HCT116 (cell line): ENCODE measurements at places on chromosomes 16 and 17. TPM values are rescaled to one million over a fixed set of nuclear protein-coding genes. Genes with fewer than 3 reads are reported as not detected.

GRCh38 chr17:81417049-81417878 is 22.0 kb downstream of the BAHCC1 start:
- no peaks in the 10 kb centered on the region for H3K27me3 ChIP-seq
- H3K4me3 ChIP-seq = no peak overlapping the region
- peaks cover 63% of the 10 kb centered on the region for H3K4me1 ChIP-seq

The SHBG gene
- not detected for total RNA-seq

GRCh38 chr16:2933701-2934100 is 22.0 kb downstream of the FLYWCH1 start:
- no peaks in the 10 kb centered on the region for H3K4me1 ChIP-seq
- no peak for DNase-seq
- no peak overlapping the region for H3K27ac ChIP-seq
- H3K27me3 ChIP-seq = no peaks in the 10 kb centered on the region
- H3K4me3 ChIP-seq = no peak overlapping the region
- no peaks in the 10 kb centered on the region; the same call in 1 of the 2 replicates for H3K36me3 ChIP-seq

GRCh38 chr17:75288770-75289114 is 491 bp downstream of the SLC25A19 start:
- H3K27me3 ChIP-seq = no peaks in the 10 kb centered on the region
- H3K4me3 ChIP-seq = peak overlapping the region; percentile 98
- peaks cover 10% of the 10 kb centered on the region for H3K4me1 ChIP-seq
- H3K36me3 ChIP-seq = peaks cover 7% of the 10 kb centered on the region

The NACA2 gene
- total RNA-seq = not detected

DNA sequence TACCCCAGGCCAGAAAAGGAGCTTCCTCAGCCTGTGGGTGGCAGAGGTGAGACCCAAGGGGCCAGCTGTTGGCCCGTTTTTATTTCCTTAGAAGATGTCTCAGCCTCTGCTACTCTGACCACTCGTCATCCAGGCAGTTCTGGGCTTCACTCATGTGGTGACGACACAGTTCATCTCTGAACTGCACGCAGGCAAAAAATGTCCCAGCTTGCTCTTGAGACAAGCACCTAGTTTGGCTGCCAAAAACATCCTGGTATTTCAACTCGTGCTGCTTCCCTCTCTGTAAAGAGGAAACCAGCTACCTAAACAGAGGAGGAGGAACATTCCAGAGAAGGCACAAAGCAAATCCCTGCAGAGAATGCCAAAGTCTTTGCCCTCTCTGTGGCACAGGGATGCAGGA is 125.7 kb downstream of the XYLT1 start:
- no peak for DNase-seq
- H3K27ac ChIP-seq = no peak overlapping the region
- no peak overlapping the region for H3K4me3 ChIP-seq
- no peaks in the 10 kb centered on the region for H3K27me3 ChIP-seq
- H3K4me1 ChIP-seq = no peaks in the 10 kb centered on the region
- no peaks in the 10 kb centered on the region for H3K36me3 ChIP-seq
